ENCODE measurements at places on chromosomes 1 and 21.

GRCh38 chr1:23393706-23394105 lies 24.1 kb upstream of the ZNF436 start:
- DNase-seq = no peak

DNA sequence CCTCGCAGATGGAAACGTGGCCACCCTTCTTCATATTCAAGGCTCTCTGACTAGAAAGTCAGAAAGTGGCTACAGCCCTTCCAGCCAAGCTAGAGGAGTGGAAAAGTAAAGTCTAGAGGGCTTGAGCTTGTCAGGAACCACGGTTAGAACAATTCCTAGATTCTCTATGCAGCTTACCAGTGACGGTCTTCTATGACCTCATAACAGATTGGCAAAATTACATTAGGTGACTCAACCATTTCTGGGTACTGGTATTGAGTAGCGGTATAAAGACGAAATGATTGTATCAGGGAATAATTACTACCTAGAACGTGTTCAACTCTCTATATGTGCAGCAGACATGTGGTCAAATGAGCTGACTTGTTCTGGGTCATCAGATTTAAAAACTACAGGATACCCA lies 155.0 kb upstream of the RUNX1 start:
- DNase-seq = no peak

- no peak for DNase-seq
These were observed 9.4 kb downstream of the KCNE1 start for GRCh38 chr21:34502480-34503106.

DNA sequence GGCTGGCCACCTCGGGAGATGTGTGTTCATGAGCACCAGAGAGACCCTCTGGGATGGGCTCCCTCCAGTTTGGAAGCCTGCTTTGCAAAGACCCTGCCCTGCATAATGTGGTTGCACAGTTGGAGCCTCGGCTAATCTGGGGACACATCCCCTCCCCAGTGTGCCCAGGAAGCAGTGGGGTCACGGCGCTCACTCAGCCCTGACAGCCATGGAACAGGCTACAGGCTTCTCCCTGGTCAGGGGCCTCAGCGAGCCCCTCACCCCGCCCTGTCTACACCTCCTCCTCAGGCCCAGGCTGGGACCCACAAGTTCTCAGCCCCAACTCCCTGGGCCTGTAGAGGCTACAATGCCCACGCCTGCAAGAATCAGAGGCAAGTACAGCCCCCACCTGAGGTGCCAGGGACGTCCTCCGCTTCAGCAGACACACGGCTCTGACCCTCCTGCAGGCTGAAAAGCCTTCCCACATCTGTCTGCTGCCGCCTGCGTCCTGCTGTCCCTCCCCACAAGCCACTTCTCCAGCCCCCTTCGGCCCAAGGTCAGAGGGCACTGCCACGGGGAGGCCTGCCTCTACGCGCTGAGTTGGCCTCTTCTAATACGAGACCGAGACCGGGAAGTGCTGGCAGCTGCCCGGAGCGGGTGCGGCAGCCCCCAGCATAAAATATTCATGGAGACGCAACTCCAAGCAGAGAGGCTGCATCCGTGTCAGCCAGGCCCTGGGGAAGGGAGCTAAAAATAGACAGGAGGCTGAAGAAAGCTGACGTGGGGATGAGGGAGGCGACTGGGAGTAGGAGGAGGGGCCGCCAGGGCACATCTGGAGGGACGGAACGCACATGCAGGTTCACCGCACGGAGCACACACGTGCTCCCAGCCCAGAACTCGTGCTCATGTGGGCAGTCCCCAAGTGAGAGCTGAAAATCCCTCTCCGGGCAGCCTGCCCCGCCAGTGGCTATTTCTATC lies 15.2 kb upstream of the GPR153 start:
- no peak for DNase-seq

DNA sequence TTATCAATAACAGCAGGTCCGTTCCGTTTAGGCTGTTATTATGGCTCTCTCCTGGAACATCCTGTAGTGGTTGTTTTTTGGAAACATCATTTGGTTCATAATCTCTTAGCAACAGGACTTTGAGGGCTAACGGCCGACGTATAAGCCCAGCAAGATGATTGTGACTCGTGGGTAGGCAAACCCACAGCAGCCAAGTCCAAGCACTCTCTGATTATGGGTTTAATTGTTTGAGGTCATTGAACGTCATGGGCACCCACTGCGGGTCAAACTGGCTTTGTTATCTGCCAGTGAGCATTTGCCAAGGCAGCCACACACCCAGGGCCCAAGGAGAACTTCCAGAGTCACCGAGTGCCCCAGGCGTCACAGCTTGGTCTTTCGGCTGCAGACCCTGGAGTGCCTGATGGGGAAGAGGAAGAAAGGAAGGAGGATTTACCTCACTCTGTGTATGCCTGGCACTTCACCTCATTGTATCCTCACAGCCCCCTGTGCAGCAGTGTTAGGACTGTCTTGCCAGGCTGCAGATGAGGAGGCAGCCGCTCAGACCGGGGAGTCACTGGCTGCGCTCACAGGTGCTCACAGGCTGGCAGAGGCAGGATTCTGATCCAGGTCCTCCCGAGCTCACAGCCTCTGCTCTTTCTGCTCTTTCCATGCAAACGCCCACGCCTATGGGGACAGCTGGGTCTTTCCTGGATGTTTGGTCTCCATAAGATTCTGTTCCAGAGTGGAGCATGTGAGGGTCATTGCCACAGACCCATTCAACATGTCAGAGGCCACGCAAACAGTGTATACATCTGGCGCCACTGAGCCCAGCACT lies 30.8 kb upstream of the EPS8L3 start:
- no peak for DNase-seq

DNA sequence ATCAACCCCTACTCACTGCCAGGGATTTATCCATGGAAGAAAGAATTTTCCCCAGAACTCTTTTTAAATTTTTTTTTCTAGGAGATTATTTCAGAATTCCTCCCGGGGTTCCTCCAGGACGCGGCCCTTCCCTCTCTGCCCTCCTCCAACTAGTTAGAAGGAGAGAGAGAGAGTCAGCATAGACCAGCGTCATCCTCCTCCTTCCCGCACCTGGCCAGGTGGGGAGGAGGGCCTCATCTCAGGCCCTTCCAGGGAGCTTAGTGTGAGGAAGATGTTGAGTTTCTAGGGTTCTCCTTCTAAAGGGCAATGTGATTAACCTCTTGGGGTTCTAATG lies 63.6 kb downstream of the CDK18 start:
- no peak for DNase-seq

DNA sequence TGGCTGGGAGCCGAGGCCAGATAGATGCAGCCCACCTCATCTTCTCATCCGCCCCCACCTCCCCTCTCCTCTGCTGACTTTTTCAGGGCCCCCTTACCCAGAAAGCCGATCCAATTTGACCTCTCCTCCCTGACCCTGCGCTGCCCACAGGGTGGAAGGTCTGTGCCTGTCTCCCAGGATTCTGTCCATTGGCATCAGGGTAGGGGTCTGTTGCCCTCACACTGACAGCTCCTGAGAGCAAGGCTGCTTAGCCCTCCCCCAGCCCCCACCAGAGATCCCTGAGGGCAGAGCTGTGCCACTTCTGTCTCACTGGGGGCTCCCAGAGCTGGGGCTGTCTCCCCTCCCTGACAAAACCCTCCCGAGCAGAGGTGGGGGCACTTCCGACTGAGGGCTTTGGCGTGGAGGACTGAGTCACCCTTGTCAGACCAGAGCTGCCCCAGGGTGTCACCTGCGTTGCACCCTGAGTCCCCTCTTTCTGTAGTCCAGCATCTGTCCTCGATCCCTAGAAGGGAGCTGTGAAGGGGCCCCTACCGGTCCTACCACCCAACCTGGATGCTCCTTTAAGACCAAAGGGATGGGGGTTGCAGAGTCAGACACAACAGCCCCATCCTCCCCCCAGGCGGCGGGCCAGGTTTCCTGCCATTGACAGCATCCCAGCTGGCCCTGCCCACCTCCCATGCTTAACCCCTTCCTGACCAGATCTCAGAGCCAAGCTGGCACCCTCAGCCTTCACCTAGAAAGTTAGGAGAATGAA lies 2.4 kb upstream of the FAM110D start:
- no peak for DNase-seq

DNA sequence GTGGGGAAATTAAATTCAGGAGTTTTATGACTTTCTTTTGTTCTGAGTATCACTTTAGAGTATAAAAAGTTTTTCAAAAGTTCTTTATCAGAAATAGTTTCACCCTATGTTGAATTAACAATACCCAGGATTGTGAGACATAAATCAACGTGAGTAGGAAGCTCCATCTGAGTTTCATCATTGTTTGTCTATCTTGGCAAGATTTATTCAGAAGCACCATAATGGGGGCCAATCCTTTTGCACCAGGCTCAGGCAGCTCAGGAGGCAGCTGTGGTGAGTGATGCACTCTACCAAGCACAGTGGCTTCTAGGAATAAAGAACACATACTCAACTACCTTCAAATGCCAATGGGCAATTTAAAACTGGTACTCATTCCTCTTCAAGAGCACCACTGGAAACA lies 12.0 kb downstream of the CREG1 start:
- no peak for DNase-seq

- DNase-seq = no peak
These were observed 415.7 kb upstream of the DAB1 start for GRCh38 chr1:57839526-57839925.
